ENCODE measurements at places on chromosomes 2 and 18.
A peak's percentile ranks its signal among the peaks of the same experiment; 100 is the strongest.

DNA sequence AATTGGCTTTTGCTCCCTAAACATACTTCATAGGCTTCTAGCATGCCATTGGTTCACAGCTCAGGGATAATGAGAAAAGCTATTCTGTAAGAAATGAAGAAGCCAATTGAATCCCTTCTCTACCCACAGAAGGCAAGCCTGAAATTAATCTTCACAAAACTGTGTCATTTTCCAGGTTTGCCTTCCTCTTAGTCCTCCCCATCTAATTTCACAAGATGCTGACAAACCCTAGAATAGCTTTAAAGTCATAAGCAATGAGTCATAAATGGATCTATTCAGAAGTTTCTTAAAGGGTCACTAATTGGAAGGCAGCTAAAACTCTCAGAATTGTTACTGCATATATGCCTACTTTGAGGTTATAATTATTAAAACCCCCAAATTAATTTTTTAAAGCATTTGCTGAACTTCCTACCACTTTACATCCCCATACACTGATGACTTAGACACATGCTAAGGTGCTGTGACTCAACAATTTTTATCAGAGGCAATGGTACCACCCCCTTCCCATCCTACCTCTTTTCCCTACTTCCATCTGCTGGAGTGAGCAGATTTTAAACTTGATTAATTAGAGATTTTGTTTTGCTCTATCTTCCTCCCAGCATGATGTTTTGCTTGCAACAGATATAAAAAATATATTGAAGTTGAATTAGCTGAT, 51.3 kb upstream of the NABP1 start:
- H3K4me3 ChIP-seq: no peak overlapping the region
- no peak overlapping the region for H3K27ac ChIP-seq
- DNase-seq: no peak
- peaks cover 4% of the 10 kb centered on the region for H3K27me3 ChIP-seq
- H3K4me1 ChIP-seq: peaks cover 59% of the 10 kb centered on the region

GRCh38 chr2:111058264-111058663, 62.5 kb upstream of the BCL2L11 start:
- H3K27ac ChIP-seq: no peak overlapping the region
- H3K36me3 ChIP-seq: peaks cover 5% of the 10 kb centered on the region
- DNase-seq: no peak
- H3K27me3 ChIP-seq: peaks cover 41% of the 10 kb centered on the region
- no peak overlapping the region for H3K4me3 ChIP-seq

- H3K36me3 ChIP-seq: no peaks in the 10 kb centered on the region
- no peak for DNase-seq
- no peak overlapping the region for H3K4me3 ChIP-seq
- H3K27ac ChIP-seq: no peak overlapping the region
- no peaks in the 10 kb centered on the region for H3K4me1 ChIP-seq
Measured at GRCh38 chr2:188645986-188646385, 328.2 kb upstream of the COL3A1 start.

DNA sequence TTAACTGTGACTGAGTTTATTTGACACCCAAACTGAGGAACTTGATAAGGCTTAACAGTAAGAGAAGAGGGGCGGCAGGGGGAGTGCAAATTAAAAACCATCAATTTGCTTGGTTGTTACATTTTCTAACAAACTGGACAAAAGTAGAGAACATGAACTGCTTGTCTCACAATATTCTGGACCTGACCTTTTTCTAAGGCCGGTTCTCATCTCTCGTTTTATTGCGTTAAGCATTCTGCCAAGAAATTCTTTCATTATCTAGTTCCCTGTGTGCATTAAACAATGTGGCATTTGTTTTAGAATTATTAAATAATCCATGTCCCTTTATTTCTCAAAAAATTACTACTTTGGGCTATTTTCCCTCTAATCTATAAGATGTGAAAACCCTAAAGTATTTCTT, 565.2 kb upstream of the PKDCC start:
- H3K27ac ChIP-seq: no peak overlapping the region
- no peaks in the 10 kb centered on the region for H3K36me3 ChIP-seq
- H3K4me3 ChIP-seq: no peak overlapping the region
- DNase-seq: no peak
- H3K4me1 ChIP-seq: no peaks in the 10 kb centered on the region

DNA sequence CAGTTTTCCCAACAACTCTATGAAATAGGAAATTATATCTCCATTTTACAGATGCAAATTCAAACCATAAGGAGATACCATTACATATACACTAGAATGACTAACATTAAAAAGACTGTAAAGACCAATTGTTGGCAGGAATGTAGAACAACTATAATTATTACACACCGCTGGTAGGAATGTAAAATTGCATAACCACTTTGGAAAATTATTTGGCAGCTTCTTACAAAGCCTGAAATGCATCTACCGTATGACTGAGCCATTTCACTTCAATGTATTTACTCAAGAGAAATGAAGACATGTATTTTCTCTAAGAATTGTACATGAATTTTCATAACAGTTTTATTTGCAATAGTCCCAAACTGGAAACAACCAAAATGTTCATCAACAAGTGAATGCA, 189.1 kb upstream of the BCL2L11 start:
- no peak overlapping the region for H3K27ac ChIP-seq
- H3K27me3 ChIP-seq: no peaks in the 10 kb centered on the region
- peaks cover 1% of the 10 kb centered on the region for H3K4me1 ChIP-seq
- no peaks in the 10 kb centered on the region for H3K36me3 ChIP-seq
- no peak overlapping the region for H3K4me3 ChIP-seq

DNA sequence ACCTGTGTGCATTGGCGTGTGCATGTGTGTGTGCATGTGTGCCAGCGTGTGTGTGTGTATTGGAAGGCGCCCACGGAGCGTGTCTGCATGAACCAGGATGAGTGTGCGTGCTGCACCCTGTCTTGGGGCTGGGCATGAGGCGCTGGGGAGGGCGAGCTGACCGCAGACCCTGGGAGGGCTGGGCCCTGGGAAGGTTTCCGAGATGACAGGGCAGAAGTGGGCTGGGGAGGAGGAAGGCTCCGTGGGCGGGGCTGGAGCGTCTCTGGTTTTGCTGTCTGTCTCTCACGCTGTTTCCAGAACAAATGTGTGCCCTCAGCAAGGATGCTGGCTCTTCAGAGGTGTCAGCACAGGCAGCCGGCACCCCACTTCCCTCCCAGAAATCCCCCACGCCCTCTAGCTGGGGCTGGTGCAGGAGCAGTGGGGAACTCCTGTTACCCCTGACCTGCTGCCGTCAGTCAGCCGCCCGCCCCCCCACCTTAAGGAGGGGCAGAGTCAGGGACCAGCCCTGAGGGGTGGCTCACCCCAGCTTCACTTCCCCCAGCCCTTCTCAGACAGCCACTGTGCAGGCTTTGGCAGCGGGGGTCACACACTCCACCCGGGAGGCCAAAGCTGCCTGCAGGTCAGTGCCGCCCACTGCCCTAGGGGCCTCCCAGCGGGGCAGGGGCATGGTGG, at the start of gene GPR35:
GPR35 (plus strand) TSS at position 531 of the 672 bp plus-strand sequence. CDS start 4,473 bp downstream, outside the sequence.
- H3K27ac ChIP-seq: peak within 1 kb of the TSS; percentile 85
- peak within 1 kb of the TSS; percentile 79 for H3K4me3 ChIP-seq
- no peaks in the 10 kb centered on the region for H3K27me3 ChIP-seq
- H3K36me3 ChIP-seq: peaks cover 20% of the 10 kb centered on the region
- peaks cover 47% of the 10 kb centered on the region for H3K4me1 ChIP-seq

DNA sequence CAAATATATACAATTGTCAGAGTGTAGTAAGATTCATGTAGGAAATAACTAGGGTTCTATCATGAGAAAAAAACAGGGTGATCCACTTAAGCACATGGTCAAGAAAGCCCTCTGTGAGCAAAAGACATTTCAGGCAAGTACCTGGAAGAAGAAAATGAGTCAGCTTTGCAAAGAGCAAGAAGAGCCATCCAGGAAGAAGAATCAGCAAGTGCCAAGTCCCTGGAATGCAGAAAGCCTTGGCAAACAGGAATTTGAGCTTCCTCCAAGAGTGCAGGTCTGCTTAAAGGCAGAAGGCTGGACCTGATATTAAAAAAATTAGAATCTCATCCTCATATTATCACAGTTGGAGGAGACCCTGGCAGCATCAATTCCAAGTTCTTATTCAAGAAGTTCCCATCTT, 188.5 kb upstream of the CELF4 start:
- no peak for DNase-seq
- H3K27ac ChIP-seq: no peak overlapping the region
- H3K36me3 ChIP-seq: no peaks in the 10 kb centered on the region
- H3K4me3 ChIP-seq: no peak overlapping the region
- H3K4me1 ChIP-seq: no peaks in the 10 kb centered on the region
- no peaks in the 10 kb centered on the region for H3K27me3 ChIP-seq

DNA sequence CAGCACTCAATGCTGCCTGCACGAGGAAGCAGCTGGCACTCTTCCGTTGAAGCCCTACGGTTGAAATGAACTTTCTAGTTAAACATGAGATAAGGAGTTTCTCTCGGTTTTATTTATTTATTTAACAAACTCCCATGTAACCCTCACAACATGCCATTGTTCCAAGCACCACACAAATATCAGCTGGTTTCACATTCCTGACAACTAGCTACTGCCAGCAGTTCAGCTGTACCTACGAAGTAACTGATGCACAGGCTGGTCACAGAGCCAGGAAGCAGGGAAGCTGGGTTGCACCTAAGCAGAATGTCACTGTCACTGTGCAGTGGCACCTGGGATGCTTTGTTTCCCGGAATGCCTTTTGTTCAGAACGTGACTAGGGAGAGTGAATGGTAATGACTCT, 18.1 kb downstream of the TIMM21 start:
- peaks cover 5% of the 10 kb centered on the region for H3K27me3 ChIP-seq
- H3K4me1 ChIP-seq: no peaks in the 10 kb centered on the region
- peaks cover 7% of the 10 kb centered on the region for H3K36me3 ChIP-seq

DNA sequence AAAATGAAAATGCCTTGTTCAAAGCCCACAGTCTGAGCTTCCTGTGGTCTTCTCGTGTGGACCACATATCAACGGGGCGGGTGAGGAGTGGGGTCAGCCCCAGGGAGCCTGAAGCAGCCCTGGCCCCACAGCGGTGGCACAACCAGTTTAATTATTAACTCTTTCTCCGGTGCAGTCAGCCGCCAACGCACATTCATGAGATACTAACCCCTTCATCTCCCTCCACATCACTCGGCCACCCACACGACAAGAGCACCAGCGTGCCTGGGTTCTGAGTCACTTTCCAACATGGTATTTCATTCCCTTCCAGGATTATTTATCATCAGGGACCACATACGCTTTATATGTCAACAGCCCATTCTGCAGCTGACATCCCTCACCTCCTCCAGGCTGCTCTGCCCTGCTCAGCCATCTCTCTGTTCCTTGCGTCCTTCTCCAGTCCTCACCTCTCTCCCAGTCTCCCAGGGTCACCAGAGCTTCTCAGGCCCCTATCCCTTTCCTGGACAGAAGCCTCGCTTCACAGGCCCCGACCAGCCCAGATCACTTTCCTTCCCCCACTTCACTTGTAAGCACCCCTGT, 48.0 kb upstream of the ID2 start:
- no peak for DNase-seq
- H3K4me3 ChIP-seq: no peak overlapping the region
- H3K4me1 ChIP-seq: peaks cover 2% of the 10 kb centered on the region
- H3K27me3 ChIP-seq: peaks cover 26% of the 10 kb centered on the region
- H3K36me3 ChIP-seq: no peaks in the 10 kb centered on the region

DNA sequence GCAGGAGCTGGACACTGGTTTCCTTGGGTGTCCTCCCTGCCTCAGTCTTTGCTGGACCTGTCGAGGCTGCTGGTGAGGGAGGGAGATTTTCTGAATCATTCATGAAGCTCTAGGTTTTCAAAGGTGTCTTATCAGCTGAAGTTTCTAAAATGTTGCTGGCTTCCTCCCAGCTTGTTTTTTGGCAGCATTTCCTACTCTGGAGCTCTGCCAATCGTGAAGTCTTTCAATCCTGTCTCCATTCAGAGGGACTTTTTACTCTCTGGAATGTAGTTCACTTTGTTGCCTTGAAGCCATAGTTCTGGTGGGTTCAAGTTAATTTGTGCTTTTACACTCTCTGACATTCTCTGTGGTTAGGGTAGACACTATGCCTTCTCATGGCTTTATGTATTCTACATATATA, 23.9 kb downstream of the SNTG2 start:
- H3K27ac ChIP-seq: no peak overlapping the region
- no peaks in the 10 kb centered on the region for H3K36me3 ChIP-seq
- H3K4me1 ChIP-seq: peaks cover 14% of the 10 kb centered on the region
- peaks cover 14% of the 10 kb centered on the region for H3K27me3 ChIP-seq

- H3K4me1 ChIP-seq: no peaks in the 10 kb centered on the region
- H3K4me3 ChIP-seq: no peak overlapping the region
- no peaks in the 10 kb centered on the region for H3K27me3 ChIP-seq
- no peak overlapping the region for H3K27ac ChIP-seq
- DNase-seq: no peak
Measured at GRCh38 chr2:21035974-21036707, 7.7 kb downstream of the APOB start.

GRCh38 chr18:37483221-37483971, 82.2 kb downstream of the CELF4 start:
- H3K4me3 ChIP-seq: no peak overlapping the region
- peaks cover 45% of the 10 kb centered on the region for H3K27me3 ChIP-seq
- H3K36me3 ChIP-seq: no peaks in the 10 kb centered on the region

- DNase-seq: no peak
- H3K4me1 ChIP-seq: peaks cover 10% of the 10 kb centered on the region
- H3K4me3 ChIP-seq: no peak overlapping the region
- no peaks in the 10 kb centered on the region for H3K36me3 ChIP-seq
- peaks cover 9% of the 10 kb centered on the region for H3K27me3 ChIP-seq
Measured at GRCh38 chr18:11986061-11986460, 4.8 kb downstream of the IMPA2 start.

- H3K27me3 ChIP-seq: no peaks in the 10 kb centered on the region
- no peaks in the 10 kb centered on the region for H3K4me1 ChIP-seq
- no peaks in the 10 kb centered on the region for H3K36me3 ChIP-seq
- no peak for DNase-seq
- no peak overlapping the region for H3K4me3 ChIP-seq
Measured at GRCh38 chr2:71556692-71557250, 103.4 kb downstream of the DYSF start.

- DNase-seq: no peak
- H3K27me3 ChIP-seq: no peaks in the 10 kb centered on the region
- no peak overlapping the region for H3K4me3 ChIP-seq
- no peak overlapping the region for H3K27ac ChIP-seq
Measured at GRCh38 chr18:42929181-42929580, 186.3 kb downstream of the RIT2 start.

DNA sequence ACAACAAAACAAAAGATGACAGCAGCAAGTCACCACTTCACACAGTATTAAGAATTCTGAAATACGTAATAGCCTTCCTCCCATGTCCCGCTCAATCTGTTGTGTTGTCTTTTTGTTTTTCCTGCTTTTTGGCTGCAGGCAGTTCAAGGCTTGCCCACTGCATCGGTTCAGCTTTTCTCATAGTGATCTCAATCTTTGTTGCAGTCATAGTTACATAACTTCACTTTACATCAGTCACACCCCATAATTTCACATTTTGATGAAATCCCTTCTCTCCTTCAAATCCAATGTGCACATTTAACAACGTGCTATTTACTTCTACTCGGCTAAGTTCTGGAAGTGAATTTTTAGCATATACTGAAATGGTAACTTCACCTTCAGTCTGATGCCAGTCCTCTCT, 33.8 kb upstream of the HAAO start:
- H3K4me3 ChIP-seq: no peak overlapping the region
- DNase-seq: no peak
- H3K27ac ChIP-seq: no peak overlapping the region
- H3K36me3 ChIP-seq: no peaks in the 10 kb centered on the region
- H3K4me1 ChIP-seq: peaks cover 18% of the 10 kb centered on the region
